ENCODE measurements at places on chromosomes 5 and 9.

- peak; percentile 19 for DNase-seq
These were observed 140.5 kb upstream of the TARS1 start for GRCh38 chr5:33300209-33300742.

DNA sequence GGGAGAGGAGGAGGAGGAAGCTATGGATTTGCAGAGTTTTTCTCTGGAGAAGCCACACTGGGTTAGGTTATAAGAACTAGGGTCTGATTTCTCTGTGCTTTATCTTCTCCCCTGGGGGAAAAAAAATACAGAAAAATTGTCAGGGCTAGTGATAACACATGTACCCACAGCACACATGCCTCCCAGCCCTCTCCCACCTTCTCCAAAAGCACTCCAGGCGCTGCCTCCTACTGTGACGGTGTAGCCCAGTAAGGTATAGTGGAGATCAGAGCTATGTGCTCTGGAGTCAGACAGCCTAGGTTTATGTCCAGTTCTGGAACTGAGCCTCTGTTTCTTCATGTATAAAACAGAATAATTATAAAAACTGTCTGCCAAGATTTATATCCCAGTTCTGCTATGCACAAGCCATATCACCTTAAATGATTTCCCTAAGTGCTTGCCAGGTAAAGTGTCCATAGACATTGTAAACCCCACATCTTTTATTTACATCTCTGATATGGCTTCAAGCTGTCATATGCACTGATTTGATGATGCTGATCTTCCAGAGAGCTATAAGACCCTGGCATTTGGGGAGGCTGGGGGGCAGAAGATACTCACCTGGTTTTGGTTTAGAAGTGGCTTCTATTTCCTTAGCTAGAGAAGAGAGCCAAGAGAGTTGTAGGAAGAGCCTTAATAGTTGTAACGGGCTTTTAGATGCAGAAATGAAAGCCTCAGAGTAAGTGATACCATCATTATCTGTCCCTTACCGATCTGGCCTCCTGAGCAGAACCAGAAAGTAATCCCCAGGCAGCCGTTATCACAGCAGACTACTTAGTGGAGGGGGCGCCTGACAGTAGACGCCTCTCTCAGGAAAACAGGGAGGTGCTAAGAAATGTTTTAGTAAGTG is 7.6 kb downstream of the SLC1A3 start:
- no peak for DNase-seq

DNA sequence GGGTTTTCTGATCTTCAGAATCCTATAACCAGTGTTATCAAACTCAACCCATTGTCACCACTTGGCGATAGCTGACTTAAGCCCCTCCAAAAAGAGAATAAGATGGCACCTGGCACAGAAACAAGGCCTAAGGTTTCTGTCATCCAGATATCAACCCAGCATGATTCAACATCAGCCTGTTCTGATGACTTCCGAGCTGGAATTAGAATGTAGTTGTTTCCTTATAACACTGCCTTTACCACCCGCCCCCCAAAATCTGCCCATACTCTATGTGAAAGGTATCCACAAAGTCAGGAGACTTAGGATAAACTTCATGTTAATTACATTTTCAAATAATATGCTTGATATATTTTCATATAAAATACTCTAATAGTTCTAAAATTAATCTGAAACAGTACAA is 5.2 kb downstream of the KLF9 start:
- DNase-seq = no peak

DNA sequence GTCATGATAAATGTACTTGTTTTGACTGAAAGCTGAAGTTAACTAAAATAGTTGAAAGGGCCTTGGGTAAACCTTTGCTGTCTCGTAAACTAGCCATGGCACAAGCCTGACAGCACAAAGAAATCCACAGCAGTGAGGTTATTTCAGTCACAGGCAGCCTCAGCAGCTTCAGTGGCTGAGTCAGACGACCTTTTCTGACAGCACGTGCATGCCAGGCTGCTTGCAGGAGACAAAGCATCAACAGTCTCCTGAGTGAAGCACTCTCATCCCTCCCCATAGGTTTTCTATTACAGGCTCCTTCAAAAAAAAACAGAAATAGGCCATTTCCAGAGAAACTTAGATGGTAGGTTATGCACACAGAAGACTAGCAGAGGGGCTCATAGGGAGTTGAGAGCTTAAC is 34.6 kb downstream of the OXCT1 start:
- peak; percentile 32 for DNase-seq

DNA sequence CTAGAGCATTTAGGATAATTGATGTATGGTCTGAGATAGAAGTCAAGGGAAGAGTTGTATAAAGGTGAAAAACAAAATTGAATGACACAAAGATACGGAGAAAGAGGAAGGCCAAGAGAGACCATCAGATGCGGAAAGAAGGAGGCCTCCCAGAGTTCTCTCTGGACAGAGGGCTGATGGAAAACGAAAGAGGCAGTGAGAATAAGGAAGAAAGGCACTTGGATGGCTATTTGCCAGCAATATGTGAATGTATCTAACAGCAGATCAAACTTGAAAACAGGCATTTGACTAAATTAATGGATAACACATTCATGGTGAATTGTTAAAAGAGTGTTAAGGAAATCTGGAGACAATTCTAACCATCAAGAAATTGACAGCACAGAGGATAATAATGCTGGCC is 2.4 kb upstream of the DOCK8 start:
- no peak for DNase-seq

- peak; percentile 22 for DNase-seq
These were observed at the start of gene PCDHA8 for GRCh38 chr5:140840978-140841962. Gene PCDHA8, plus strand, starts transcription at chr5:140841187. Its CDS starts 135 bp downstream, at chr5:140841322.

DNA sequence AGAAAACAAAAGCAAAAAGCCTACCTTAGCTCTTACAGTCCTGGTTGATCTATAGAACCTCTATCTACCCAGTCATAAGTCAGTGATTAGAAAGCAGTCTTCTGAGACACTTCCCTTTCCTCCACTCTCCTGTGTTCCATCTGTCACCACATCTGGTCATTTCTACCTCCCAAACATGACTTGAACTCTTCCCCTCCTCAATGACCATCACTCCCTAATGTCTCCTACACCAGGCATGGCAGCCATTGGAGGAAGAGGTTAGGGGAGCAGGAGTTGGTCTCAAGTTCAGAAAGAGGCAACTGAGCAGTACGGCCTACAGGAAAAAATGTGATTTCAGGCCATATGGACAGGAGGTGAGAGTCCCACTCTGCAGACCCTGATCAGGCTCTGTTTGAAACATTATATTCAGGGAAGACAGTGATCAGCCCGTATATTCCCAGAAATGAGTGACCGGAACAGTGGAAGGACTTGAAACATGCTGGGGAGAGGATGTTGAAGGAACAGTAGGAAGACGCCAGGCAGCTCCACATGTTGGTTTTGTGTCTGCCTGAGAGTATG is 12.0 kb downstream of the ABLIM3 start:
- DNase-seq = no peak

DNA sequence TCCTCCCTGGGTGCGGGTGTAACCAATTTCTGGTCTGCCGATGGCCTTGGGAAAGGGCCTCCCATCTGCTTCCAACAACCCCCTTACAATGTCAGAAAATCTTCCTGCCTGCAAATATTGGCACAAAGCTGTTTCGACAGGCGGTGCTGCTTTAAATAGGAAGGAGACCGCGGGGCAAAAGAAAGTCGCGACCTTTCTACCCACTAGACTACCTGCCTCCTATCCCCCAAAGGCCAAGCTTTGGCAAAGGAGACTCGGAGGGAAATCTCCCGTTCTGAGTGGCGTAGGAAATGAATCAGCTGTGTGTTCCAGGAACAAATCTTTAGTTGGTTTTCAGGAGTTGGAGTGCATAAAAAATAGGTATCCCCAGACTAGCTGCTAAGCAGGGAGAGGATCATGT is 36.8 kb upstream of the NFIB start:
- no peak for DNase-seq

GRCh38 chr9:123825342-123826060 is 104.4 kb downstream of the DENND1A start:
- DNase-seq = no peak

GRCh38 chr5:33944543-33945132 is 8.5 kb downstream of the RXFP3 start:
- no peak for DNase-seq

GRCh38 chr5:33367416-33367815 is 73.3 kb upstream of the TARS1 start:
- DNase-seq = no peak

DNA sequence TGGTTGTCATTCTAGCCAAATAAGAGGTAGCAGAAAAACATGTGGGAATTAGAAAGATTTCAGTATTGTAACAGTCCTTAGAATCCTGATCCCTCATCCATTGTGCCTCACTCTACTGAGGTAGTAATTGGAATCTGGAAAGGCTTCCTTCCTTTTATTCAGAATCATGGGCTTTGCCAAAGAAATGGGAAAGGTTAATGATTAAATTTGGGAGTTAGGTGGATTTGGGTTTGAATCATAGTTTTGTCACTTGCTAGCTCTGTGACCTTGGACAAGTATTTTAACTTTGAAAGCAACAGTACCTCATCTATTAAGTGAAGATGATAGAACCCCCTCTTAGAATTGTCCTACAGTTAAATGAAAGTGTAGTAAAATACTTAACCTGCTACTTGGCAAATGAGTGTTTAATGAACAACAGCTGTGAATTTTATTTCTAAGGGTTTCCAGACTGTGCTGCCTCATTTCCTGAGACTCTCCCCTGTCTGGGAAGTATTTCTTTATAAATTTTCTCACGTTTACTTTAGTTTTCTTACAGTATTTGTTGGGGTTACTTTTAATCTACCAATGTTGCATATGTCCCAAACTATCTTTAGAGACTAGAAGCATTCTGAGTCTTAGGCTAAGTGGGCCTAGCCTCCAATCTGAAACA is 11.7 kb downstream of the SPDL1 start:
- DNase-seq = no peak

DNA sequence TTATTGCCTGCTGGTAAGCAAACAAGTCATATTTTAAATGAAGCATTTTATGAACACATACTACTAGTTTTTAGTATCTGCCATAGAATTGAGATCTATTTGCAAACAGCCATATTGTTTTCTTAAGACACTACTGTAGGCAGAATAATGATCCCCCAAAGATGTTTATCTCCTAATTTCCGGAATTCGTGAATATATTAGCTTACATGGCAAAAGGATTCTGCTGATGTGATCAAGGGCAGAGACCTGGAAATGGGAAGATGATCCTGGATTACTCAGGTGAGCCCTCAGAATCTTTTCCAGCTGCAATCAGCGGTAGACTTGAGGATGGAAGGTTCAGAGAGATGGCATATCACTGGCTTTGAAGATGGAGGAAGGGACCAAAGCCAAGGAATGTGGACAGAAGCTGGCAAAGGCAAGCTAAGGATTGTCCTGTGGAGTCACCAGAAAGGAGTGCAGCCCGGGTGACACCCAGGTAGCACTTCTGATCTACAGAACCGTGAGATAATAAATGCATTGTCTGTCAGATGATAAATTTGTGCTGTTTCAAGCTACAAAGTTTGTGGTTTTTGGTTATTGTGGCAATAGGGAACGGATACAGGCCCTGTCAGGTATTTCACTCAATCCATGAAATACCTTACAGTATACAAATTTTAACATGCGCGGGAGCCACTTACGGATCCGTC is 1.0 kb upstream of the ERCC6L2 start:
- DNase-seq = no peak

DNA sequence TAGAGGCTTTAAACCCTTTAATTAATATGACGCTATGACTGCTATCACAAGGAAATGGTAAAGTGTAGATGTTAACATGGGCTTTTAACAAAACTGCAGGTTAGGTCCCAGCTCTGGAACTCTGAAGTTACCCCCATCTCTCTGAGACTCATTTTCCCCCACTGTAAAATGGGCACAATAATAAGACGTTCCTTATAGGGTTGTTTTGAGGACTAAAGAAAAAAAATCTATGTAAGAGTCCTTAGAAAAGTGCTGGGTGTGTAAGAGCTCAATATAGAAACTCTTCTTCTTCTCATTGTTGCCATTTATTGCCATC is 45.8 kb upstream of the STK32A start:
- DNase-seq = no peak

GRCh38 chr5:157172403-157172802 is 6.3 kb upstream of the GARIN3 start:
- peak; percentile 92 for DNase-seq

GRCh38 chr9:2291980-2292704 is 277.0 kb downstream of the SMARCA2 start:
- DNase-seq = no peak

DNA sequence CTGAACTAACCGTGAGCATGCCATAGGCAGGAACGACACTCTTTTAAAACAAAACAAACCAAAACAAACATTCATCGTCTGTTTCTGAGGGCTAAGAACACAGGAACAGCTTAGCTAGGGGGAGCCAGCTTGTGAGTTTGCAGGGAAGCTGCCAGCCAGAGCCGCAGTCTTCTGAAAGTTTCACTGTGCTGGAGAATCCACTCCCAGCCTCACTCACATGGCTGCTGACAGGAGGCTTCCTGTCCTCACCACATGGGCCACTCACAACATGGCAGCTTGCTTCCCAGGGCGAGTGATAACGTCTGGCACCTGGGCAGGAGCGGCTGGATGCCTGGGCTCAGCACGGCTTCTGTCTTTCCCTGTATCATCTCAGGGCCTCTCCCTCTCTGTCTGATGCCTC is 275.2 kb downstream of the MSX2 start:
- DNase-seq = no peak

DNA sequence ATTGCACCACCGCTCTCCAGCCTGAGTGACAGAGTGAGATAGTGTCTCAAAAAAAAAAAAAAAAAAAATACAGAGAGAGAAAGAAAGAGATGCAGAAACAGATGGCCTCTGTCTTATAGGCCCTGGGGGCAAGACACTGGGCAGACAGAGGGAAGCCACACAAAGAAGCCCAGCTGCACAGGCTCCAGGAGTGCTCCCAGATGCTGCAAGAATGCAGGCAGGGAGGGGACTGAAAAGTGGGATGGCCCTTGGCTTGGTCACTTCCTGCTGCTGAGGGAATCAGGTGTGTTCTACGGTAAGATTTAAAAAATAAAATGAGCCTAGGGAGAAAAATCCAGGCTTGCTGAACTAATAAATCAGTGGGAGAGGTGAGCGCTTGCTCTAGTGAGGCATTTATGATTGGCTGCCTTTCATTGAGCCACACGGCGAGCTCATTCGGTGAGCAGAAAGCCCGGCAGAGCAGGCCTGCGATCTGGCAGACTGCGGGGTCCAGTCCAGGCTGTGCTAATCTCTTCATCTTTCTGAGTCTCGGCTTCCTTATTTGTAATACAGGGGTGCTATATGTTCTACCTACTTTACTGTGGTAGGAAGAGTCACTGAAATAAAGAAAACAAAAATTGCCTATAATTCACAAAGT is 80.6 kb downstream of the RAD23B start:
- DNase-seq = no peak

DNA sequence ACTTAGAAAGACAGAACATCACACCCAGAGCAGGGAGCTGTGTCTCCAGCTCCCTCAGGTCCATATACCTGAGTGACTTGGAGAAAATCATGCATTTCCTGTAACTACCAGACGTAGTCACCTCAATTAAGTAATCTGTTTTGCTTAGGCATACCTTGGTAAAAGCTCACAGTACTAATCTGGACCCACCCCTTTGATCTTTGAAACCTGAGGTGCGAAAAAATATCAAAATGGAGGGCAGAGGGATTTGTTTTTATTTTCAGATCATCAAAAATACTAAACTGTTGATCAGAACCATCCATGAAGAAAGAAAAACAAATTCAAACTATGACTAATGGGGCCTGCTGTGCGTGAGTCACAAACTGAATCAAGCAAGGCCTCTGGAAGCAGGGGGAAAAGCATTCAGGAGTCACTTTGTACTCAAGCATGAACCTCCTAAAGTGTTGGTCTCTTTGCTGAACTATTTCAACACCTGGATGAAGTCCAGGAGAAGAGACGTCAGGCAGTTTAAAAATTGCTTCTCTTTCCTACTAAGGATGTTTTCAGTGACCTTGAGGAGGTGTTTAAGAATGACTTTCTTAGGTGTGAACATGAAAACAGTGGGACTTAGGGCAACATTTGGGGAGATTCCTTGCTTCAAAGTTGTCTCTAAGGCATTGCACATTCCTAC is 76.3 kb downstream of the MUSK start:
- no peak for DNase-seq
